Activated CD4-positive, alpha-beta memory T cell treated with anti-CD3 and anti-CD28 coated beads for 36 hours (primary cell): ENCODE measurements at places on chromosomes 5 and 9. TPM values are rescaled to one million over a fixed set of nuclear protein-coding genes. Genes with fewer than 3 reads are reported as not detected.
A peak's percentile ranks its signal among the peaks of the same experiment; 100 is the strongest.

DEPDC1B gene
- 33.6 TPM for total RNA-seq

- DNase-seq = peak; percentile 73
Measured at GRCh38 chr5:172106511-172107356, 81.3 kb downstream of the STK10 start.

GRCh38 chr9:82923092-82923911, 139.6 kb downstream of the RASEF start:
- no peak for DNase-seq

DNA sequence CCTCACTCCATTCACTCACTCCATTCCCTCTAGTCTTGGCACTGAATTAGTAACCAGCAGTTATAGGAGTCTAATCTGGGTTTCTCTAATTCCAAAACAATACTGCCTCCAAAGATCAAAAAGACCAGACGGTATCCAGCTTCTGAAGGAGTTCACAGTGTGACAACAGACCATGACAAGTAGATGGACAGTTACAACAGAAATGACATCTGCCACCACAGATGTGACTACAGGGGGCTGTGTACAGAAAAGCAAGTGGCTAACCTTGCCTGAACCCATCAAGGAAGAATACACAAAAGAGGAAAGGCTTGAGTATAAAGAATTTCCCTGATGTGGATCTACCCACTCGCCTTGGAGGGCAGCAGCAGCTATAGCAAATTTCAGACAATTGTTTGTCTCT, 112.4 kb downstream of the ACTL7B start:
- no peak for DNase-seq

GRCh38 chr5:7871653-7872052, 2.7 kb downstream of the MTRR start:
- no peak for DNase-seq
